ENCODE measurements at places on chromosomes 11 and 22.
A peak's percentile ranks its signal among the peaks of the same experiment; 100 is the strongest.

DNA sequence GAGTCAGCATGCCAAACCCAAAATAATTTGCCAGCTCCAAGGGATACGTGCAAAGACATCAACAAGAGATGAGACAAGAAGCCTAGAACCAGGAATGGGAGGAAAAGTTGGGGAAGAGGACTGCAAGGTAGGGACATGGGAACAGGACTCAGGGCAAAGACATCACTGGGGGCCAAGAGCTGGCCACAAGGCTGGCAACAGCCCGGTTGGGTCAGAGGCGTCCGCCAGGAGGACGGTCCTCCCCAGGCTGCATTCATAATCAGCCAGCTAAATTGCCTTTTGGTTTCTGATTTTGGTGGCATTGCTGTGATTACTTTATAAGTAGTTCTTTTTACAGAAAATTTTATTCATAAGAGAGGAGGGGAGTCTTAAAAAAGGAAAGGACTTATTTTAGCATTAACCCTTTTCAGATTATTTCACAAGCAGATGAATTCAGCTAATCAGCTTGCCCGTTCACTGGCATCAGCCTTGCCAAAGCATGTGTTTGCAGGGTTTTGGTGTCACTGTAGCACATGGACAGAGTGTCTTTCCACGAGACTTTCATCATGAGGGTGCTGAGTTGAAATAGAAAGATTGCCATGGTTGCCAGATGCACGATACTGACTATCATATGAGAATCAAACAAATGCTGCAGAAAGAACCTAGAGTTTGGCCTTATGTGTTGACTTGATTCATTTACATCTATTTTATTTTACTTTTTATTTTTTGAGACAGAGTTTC, 23.2 kb upstream of the NAV2 start:
- DNase-seq = no peak

- DNase-seq = no peak
Observed at GRCh38 chr11:119031912-119032280, 1.2 kb upstream of the SLC37A4 start.

DNA sequence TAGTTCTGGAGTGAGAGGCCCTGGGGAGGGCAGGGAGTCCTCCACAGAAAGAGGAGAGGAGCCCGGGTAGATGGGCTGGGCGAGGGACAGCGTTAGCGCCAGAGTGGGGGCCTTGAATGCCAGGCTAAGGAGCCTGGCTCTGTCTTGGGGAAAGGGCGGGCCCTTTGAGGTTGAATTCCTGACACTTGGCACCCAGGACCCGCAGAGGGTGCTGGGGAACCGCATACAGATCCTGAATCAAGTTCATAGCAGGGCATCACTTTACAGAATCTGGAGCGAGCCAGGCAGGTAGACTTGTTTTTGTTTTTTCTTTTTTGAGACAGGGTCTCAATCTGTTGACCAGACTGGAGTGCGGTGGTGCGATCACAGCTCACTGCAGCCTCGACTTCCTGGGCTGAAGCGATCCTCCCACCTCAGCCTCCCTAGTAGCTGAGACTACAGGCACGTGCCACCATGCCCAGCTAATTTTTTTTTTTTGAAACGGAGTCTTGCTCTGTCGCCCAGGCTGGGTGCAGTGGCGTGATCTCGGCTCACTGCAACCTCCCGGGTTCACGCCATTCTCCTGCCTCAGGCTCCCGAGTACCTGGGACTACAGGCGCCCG, 6.1 kb downstream of the CARNS1 start:
- DNase-seq = no peak

DNA sequence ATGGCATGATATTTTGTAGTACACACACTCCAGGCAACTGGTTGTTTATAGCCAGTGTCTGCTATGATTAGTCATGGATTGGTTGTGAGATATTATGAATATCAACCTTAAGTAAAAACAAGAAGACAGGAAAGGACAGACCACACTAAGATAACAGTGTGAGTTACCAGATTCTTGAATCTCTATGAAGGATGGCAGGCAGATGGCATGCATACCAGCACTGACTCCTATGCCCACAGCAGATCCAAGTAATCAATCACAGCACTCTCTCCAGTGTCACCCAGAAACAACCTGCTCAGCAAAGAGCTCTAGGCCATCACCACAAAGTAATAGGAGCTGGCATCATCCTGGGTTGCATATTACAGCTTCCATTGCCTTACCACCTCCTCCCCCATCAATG, 116.6 kb downstream of the GALNT18 start:
- no peak for DNase-seq

- DNase-seq = no peak
Observed at GRCh38 chr11:64629103-64629502, 38.1 kb downstream of the SLC22A12 start.

DNA sequence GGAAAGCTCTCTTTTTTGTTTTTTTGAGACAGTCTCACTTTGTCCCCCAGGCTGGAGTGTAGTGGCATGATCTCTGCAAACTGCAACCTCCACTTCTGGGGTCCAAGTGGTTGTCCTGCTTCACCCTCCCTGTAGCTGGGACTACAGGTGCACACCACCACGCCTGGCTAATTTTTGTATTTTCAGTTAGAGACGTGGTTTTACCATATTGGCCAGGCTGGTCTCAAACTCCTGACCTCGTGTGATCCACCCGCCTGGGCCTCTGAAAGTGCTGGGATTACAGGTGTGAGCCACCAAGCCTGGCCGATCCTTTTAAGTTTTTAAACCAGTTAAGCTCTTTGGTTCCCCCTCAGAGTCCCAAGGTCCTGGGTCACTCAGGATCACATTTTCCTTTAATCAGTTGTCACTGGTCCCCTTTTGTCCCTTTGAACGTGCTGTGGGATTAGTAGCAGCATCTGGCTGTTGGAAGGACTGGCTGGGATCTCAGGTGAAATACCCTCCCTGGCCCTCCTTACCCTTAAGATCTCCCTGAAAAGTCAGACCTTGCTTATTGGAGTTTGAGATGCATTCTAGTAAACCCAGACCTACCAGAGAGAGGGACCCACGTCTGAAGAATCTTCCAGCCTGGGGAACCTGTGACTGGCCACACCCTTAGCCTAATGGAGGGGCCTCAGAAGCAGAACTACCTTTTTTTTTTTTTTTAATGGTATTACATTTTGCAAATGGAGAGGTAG, 8.1 kb downstream of the MALAT1 start:
- peak; percentile 78 for DNase-seq

- no peak for DNase-seq
Observed at GRCh38 chr11:44300844-44301563, 8.9 kb downstream of the ALX4 start.

DNA sequence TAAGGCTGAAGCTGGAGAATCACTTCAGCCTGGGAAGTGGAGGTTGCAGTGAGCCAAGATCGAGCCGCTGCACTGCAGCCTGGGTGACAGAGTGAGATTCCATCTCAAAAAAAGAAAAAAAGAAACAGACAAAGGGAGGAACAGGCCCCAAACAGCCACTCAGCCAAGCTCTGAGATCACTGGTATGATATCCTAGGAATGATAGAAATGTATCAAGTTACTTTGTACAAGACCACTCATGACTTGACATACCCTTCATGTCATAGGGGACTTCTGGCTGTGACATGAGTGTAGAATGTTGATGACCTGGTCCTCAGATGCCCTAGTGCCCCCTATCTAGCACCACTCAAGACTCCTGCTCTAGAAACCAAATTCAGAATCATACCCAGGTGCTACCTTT, 216.5 kb downstream of the NAV2 start:
- DNase-seq = no peak

DNA sequence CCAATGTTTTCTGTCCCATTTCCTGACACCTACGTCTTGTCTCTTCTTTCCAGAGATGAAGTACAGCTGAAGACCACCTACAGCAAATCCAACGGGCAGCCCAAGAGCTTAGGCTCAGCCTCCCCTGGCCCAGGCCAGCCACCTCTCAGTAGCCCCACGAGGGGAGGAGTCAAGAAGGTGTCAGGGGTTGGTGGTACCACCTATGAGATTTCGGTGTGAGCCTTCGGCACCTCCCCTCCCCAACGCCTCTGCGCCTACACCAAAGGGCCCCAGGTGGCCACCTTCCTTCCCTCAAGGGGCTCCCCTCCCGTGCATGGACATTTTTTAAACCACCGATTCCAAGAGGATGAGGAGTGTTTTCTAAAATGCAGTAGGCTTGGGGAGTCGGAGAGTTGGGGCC, 12.2 kb downstream of the MED19 start:
- DNase-seq = no peak

All from ovary (tissue), 10 donors.